SHP77 (cell line): ENCODE measurements at places on chromosomes 12 and 14.

DNA sequence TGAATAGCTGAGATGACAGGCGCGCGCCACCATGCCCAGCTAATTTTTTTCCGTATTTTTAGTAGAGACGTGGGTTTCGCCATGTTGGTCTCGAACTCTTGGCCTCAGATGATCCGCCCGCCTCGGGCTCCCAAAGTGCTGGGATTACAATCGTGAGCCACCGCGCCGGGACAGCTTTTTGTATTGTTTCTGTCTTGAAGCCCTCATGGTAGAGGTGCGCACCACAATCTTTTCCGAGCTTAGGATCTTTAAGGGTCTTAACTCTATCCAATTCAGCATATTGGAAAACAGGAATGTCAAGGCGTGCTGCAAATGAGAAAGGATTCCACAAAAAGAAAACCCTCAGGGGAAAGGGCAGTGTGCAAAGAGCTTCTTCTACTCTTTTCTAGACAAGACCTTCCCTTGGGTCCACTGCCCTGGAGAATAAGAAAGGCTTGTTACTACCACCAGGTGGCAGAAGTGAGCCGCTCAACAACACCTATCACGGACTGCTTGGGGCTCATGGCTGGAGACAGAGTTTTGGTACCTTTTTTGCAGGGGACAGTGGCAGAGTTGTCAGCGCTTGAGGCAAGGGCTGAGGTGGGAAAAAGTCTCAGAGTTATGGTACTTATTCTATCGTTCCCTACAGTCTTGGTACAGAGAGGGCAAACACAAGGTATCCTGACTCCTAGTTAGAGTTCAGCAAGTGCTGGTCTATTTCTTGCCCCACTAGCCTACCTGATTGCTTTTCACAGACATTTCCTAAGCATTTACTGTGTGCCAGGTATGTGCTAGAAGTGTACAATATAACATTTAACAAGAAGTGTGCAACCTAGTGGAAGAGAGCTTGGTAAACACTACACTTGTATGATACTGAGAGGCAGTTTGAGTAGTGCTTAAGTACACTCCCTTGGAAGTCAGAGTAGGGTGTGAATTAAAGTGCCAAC is 16.4 kb upstream of the SP7 start:
- peak; percentile 83 for DNase-seq

DNA sequence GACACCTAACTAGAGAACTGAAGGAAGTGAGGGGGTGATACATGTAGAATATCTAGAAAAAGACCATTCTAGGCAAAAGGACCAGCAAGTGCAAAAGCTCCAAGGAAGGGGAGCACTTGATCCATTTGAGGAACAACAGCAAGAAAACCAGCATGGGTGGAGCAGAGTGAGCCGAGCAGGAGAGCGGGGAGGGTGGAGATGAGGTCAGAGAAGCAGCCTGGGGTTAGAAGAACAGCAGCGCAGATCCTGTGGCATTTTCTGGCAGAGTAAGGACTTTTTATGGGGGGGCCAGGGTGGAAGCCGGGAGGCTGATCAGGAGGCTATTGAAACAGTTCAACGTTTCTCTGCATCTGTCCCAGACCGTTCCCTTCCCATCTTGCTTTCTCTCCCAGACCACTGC is 24.5 kb upstream of the TMCC3 start:
- no peak for DNase-seq

DNA sequence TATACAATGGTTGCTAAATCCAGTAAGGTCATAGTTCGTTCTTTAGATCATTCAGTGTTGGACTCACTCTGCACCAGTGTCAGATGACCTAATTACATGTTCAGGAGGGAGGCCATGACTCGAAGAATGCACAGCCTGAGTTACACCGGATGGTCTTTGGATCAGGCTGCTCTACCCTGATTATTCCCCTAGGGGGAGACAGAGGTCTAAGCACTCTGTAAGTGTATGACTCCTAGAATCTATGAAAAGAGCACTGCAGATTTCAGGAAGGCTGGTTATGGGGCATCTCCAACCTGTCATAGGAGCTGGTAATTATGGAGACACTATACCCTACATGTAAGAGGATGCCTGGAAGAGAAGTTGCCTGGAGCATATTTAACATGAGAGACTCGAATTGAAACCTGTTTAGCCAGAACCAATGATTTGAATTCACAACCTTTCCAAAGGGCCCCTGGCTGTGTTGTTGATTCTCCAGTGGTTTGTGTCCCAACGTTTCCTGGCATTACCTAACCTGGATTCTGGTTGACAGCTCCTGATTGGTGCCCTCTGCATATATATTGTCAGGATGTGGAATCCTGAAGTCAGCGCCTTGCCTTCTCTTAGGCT is at the start of gene MUCL1:
TSS of gene MUCL1 (plus strand) at position 584 of the 606 bp plus-strand sequence. CDS start 67 bp downstream, outside the sequence.
- peak; percentile 52 for DNase-seq

DNA sequence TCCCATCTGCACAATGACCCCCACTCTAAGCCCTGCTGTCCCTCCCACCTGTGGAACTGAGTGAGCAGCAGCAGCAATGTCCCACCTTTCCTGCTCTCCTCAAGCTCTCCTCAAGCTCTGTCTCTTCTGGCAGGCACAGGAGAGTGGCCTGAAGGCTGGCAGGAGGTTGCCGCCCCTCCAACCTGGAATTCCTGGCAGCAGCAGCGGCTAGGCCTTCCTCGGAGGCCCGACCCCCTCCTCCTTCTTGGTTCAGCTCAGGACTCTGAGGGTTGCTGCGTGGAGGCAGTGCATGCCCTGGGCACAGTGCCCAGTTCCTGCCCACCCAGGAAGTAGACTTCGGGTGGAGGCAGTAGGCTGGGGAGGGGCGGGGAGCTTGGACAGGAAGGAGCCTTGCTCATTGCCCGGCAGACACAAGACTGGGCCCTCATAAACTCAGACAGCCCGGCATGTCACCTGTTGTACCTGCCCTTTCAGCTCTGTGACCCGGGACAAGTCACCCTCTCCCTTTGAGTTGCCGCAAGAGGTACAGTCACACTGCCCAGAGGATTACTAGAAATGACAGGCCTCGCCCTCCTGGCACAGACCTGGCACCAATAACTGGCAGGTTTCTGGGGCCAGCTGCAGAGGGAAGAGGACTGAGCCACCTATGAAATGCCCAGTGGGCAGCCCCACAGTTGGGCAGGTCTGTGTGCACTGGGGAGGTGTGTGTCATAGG is 2.1 kb upstream of the SERPINA1 start:
- peak; percentile 30 for DNase-seq

DNA sequence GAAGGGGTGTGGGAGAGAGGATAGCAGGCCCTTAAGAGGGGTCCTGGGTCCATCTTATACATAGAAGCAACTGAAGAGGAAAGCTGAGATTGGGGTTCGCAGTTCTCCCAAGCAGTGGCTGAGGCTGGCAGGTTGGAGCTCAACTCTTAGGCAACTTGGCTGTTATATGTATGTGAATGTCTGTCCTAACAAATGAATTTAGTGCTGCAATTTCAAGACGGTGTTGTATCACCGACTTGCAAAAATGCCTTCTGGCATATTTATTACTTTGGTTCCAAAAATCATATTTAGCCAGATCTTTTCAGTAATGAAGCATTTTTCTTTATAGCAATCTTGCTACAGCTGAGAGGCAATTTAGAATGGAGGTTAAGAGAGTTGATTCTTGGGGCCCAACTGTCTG is 148.3 kb downstream of the AKAP6 start:
- DNase-seq: no peak

DNA sequence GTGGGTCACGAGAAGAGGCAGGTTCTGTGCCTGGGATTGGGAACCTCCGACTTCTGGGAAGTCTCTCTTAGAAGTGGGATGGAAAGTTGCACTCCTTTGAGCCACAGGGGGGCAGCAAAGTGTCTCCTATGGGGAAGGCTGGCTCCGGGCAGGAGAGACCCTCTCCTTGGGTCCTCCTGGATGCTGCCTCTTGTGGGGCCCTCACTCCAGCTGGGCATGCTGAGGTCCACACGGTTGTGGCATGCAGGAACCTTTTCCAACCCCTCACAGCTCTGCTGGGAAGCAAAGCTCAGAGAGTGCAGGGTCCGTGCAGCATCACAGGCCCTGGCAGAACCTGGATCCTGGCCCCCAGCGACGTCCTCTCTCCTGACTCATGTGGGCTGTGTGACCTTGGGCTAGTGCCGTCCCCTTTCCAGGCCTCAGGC is 17.4 kb downstream of the SDSL start:
- peak; percentile 61 for DNase-seq

DNA sequence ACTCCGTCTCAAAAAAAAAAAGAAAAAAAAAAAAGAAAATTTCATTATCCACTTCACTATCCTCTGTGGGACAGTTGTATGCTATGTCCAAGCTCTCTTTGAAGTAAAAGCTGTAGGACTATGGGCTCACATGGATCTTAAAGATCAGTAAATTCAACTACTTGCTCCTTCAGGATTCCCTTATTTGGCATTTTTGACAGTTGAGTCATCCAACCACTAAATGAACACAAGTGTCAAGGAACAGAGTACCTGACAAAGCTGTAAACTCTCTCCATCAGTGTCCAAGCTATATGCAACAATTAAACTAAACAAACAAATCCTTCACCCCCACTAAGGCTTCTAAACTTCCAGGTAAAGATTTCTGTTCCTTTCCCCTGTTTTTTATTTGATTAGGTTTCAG is 177.0 kb downstream of the CEP128 start:
- no peak for DNase-seq

DNA sequence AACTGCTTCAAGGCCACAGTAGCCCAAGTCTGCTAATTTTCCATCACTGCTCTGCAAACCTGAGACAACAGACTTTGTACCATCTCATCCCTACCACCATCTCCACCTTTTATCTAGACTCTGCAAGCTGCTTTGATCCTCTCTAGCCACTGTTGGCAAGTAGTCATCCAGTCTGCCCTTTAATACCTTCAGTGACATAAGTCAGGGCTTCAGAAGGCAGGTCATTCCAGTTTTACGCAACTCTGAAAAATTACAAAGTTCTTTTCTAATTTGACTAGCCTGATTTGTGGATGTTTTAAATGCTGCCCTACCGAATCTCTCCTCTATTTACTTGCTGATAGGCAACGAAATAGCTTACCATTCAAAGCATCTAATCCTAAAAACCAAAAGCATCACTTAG is 2.8 kb downstream of the FERMT2 start:
- DNase-seq: no peak

DNA sequence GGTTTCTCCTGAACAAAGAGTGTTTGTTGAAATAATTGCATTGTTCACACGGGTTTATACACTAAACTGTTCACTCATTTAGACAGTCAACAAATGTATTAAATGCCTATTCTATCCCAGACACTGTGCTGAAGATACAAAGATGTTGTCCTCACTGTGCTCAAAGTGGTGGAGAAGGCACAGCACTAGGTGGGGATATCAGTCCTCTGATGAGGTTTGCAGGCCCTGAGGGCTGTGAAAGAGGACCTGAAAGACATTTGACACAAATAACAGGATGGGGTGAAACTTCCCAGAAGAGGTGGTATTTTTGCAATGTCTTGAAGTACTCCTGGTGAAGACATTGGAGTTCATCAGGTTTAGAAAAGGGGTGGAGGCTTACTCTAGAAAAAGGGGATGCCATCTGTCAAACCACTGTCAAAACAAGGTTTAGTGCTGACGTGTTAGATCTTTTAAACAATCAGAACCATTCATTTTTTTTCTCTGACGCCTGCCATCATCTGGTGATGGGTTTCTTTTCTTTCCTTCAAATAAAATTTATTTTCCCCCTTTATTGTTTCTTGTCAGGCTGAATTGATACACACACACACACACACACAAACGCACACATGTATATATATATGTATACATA is 69.5 kb downstream of the ACSS3 start:
- peak; percentile 20 for DNase-seq

GRCh38 chr12:88691811-88692210 is 111.5 kb upstream of the KITLG start:
- DNase-seq: no peak
